ENCODE measurements at places on chromosomes 5 and 9.

DNA sequence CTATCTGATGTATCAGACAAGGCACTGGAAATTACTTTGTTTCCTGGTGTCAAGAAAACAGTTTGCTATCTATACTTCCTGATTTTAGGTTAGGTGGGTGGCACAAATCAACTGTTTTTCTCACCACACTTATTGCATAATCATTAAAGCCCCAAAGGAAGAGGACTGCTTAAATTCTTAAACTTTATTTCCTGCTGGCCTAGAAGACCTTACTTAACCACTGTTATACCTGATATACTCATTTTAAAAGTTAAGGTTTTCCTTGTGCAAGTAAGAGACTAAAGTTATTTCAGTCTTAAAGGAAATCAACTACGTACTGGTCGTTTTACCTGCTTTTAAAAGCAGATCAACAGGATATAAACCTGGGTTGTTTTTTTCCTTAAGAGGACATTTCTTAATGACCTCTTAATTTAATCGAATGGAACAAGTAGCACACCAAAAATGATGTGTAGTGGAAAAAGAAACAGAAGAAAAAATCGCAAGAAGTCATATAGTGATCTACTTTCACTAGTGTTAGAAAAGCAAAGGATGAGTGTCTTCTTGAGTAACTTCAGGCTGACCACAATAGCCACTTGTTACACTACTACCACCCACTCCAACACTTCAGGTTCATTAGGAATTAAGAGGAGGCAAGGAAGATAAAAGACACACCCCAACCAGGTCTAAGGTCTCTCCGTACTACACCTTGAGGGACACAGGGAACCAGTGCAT lies 974 bp downstream of the CLINT1 start:
- no peak for DNase-seq

GRCh38 chr5:116395631-116396203 lies 178.9 kb downstream of the SEMA6A start:
- no peak for DNase-seq

GRCh38 chr5:96660971-96661854 lies 963 bp upstream of the CAST start:
- peak; percentile 42 for DNase-seq

GRCh38 chr5:95835682-95836385 lies 13.3 kb upstream of the GLRX start:
- no peak for DNase-seq

GRCh38 chr5:129724222-129724621 lies 23.7 kb upstream of the MINAR2 start:
- DNase-seq: no peak

GRCh38 chr9:106829666-106830408 lies 33.1 kb upstream of the ZNF462 start:
- DNase-seq: no peak

- DNase-seq: no peak
These were observed 167.8 kb upstream of the TUT7 start for GRCh38 chr9:86521977-86522376.

- no peak for DNase-seq
These were observed 121.3 kb downstream of the UGCG start for GRCh38 chr9:112017878-112018277.

DNA sequence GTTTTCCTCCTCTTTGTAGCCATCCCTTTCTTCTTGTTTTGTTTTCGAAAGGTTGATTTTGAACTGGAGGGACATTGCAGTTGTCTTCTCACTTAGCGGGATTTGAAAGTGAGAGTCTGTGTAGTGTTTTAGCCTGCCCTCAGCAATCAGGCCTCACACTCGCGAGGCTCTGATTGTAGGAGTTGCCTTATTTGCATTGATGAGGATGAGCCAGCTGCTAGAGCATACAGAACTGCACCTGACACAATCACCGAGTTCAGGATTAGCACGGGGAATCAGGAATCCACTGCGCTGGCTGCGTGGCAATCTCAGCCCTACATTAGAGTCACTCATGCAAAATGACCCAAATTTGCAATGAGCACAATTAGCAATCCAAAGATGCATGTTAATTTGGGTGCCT lies 122.5 kb upstream of the TMEM161B start:
- DNase-seq: no peak

- DNase-seq: no peak
These were observed 17.3 kb downstream of the SCAMP1 start for GRCh38 chr5:78377718-78378105.

DNA sequence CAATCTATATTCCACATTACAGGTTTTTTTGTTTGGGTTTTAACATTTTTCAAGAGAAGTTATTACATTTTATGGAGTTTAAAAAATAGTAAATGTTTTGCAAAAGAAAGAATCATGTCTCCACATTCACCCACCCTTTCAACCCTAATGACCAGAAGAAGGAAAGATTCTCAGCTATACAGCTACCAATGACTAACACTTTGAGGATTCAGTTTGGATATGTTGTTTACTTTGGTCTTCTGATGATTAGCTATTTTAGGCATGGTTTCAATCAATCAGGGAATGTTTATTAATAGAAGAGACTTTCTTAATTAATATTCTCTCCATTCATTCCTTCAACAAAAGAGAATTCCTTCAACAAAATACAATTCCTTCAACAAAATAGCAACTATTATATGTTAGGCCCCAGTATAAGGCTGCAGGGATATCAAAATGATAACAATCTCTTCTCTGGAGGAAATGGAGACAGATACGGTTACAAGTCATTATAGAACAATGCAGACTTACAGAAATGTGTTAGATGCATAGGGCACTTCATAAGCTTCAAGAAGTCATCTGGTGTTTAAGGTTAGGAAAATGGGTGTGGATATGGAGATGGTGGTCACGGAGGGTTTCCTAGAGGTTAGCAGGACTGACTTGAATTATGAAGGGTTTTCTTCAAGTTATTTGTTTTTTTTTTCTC lies 9.3 kb upstream of the NR3C1 start:
- no peak for DNase-seq

- no peak for DNase-seq
These were observed 164.9 kb upstream of the TUT7 start for GRCh38 chr9:86519066-86519615.

DNA sequence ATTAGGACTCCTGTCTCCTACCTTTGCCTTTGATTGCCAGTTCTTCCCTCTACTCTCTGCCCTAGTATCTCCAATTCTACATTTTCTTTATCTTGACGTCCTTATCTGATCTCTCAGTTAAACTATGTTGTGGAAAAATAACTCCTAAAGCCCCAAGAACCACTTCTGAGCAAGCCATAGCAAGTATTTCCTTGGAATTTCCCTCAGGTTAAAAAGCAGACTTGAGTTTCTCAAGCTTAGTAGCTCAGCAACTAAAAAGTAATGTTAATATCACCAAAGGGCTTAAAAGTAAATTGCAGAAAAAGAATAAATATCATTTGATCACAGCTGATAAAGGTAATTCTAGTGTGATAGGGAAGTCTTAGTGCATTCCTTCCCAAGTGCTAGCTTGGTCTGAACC lies 13.2 kb upstream of the HSPB3 start:
- DNase-seq: no peak

DNA sequence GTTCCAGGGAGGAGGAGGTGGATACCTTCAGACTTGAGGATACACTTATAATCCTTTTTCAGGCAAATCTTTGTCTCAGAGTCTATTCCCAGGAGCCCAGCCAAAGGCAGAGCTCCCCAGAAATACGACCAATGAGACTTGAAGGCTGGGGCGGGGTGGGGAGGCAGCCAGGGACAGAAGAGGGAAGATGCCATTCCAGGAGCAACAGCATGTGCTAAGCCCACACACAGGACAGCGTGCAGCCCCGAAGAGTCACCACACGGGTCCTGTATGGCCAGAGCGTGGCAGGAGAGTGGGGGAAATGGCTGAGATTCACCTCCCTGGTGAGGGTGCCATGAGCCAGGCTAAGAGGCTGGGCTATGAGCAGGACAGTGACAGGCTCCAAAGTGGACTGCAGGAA lies 35.2 kb downstream of the WHRN start:
- no peak for DNase-seq

DNA sequence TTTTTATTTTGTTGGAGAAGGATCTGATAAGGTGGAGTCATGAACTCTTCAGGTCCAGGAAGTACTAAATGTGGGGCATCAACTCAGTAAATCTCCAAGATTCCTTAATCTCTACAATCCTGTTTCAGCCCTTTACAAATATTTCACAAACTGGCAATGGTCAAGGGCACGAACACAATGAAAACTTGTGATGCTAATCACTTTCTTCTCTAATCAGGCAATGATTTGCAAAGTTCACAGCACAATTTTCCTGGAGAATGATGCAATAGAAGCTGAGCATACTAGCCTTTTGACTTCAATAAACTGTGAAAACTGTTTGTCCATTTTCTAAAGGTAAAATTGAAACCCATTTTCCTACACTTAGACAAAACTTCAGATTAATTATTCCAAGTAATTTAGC lies 16.9 kb downstream of the GDF9 start:
- no peak for DNase-seq

- DNase-seq: no peak
These were observed 266.4 kb downstream of the ZNF608 start for GRCh38 chr5:124480022-124480421.
